ENCODE measurements at places on chromosomes 12 and 14.

GRCh38 chr12:129067491-129067890, 214.2 kb downstream of the GLT1D1 start:
- no peak for DNase-seq

- DNase-seq = no peak
Observed at GRCh38 chr12:41532072-41532471, 344.0 kb downstream of the PDZRN4 start.

DNA sequence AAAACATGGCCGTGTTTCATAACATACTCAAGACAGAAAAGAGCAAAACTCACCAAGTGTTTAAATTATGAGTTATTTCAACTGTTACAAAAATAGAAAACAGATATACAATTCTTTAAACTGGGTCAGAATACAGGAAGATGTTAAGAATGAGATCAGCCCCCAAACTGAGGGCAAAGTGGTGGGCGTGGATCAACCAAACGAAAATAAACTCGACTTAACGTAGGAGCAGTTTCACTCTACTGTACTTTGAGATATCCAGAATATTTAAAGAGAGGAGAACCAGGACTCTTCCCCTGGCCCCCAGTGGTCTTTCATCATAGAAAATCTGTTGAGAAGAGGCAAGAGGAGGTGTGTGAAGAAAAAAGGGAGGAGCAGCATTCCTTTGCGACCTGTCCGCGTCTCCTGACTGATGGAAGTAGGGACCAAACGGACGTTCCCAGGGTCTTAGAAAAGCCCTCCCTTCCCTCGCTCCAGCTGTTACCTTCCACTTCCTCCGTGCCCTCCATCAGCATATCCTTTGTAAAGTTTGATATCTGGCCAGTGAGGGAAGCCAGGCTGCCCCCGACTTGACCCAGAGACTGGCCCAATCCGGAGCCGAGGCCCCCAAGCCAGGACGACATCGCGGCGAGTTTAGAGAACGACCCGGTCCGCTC, 668 bp downstream of the TRIP11 start:
- DNase-seq = no peak

DNA sequence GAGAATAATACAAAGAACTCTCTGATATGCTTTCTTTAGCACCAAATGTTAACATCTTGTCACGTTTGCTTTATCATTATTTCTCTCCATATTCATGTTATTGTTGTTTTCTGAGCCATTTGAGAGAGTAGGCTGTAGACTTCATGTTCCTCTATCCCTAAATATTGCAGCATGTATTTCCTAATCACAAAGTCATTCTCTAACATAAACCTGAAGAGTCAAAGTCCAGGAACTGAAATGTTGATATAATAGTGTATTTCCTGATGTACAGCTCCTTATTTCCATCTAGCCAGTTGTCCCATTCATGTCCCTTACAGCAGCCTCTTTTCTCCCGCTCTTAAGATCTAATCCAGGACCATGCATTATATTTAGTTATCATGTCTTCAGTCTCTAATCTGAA, 72.8 kb downstream of the SPATS2 start:
- no peak for DNase-seq

DNA sequence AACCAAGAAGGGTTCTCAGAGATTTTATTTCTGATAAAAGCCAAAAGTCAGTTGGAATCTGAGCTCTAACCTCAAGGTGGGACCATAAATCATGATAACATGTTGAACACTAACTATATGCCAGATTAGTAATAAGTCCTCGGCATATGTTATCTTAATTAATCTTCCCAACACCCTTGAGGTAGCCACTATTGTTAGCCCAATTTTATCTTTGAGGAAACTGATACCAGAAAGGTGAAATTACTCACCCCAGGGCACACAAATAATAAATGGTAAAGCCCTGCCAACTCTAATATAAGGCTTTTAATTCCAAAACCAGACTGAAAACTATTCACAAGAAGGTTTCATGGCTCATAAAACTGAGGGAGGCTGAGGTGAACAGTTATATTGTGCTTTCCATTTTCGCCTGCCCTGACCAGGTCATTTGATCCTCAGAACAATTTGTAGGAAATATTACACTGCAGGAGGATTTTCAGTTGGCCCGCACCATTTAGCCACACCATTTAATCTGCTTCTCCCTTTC, 16.1 kb upstream of the NUAK1 start:
- no peak for DNase-seq

GRCh38 chr14:74562515-74563232, 49.4 kb downstream of the LTBP2 start:
- DNase-seq = no peak

- no peak for DNase-seq
Observed at GRCh38 chr14:98928418-98928817, 343.6 kb downstream of the BCL11B start.

- DNase-seq = no peak
Observed at GRCh38 chr12:65911321-65911720, 87.0 kb downstream of the HMGA2 start.

DNA sequence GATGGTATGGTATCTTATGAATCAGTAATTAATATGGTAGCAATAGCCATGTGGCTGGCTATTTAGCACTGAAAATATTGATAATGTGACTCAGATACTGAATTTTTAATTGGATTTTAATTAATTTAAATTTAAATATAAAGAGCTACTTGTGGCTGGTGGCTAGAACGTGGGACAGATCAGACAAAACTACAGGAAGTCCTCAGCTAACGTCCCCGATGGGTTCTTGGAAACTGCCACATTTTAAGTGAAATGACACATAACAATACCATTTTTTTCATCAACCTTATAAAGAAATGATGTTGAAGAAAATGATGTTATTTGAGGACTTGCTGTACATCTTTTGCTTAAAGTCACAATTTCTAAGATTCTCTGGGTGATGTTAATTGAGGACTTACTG, 138.1 kb upstream of the FLRT2 start:
- no peak for DNase-seq

- DNase-seq = no peak
Observed at GRCh38 chr12:128797119-128798118, 26.3 kb downstream of the SLC15A4 start.

DNA sequence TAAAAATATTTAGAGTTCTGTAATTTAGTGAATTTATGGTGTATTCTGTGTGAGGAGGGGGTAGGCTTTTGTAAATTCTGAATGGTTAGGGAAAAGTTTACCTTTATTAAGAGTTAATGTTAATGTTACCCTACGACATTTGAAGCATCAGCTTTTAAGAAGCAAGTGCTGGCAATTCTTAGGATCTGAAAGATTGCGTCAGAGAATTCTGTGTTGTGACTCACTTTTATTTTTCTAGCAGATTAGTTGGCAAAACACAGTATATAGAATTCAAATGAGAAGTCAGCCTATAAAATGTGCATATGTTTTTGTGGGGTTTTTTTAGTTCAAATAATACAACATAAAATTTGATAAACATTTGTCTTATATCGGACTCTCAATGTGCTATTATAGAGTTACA, 97.6 kb downstream of the RAD52 start:
- DNase-seq = no peak

- no peak for DNase-seq
Observed at GRCh38 chr12:18461758-18462157, 200.4 kb downstream of the PIK3C2G start.

DNA sequence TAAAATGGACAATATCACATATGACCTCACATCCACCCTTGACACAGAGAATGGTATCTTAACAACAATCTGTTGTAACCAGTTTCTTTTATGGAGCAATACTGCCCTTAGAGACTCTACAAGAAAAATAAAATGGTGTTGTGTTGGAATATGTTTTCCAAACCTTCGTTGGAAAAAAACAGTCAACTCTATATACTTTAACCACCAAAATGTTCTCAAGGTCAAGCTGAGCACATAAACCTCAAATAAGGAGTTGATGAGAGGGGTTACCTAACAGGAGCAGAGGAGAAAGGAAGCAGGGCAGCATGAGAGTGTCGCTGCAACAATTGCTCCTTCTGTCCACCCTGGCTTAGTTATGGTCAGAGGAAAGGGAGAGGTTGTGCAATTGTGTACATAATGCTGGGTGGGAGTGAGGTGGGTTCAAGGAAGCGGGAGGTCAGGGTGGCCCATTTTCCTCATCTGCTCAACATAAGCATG, 179.2 kb upstream of the BMP4 start:
- DNase-seq = no peak

- DNase-seq = no peak
Observed at GRCh38 chr12:69653703-69654102, 43.0 kb upstream of the LRRC10 start.

DNA sequence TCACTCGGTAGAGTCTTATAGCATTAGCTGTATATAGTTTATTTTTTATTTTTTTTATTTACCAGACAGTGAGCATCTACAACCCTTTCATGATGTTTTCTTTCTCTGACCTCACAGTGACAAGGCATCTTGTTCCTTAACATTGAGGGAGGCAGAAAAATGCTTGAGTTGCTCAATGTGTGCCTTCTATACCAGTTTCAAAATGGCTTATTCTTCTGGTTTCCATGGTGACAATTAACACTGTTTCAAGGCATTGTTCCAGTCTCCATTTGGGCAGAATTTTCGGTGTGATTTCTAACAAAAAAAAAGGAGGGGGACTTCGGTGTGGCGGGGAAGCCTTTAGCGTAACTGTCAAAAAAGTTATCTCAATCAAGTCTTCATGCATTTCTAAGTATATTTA, 209.7 kb upstream of the NPAS3 start:
- DNase-seq = no peak

GRCh38 chr12:130124605-130125244, 37.5 kb upstream of the FZD10 start:
- DNase-seq = no peak

GRCh38 chr12:120710805-120711296, 593 bp downstream of the UNC119B start:
- peak; percentile 28 for DNase-seq

DNA sequence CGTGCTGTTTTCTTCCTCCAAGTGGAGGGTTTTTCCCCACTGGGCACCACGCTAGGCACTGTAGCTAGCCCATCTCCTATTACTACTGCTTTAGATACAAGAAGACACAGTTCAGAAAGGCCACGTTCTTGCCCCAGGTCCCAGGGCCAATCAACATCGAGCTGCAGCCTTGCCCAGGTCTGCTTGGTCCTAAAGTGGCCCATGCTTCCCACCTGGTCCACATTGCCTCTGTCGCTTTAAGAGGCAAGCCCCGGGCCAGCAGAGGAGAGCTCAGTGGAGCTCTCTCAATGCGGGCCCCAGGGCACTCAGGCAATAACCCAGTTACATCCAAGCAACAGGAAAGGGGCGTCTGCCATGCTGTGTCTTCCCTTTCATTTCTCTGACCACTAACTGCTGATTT, 148.1 kb downstream of the CALM1 start:
- no peak for DNase-seq

DNA sequence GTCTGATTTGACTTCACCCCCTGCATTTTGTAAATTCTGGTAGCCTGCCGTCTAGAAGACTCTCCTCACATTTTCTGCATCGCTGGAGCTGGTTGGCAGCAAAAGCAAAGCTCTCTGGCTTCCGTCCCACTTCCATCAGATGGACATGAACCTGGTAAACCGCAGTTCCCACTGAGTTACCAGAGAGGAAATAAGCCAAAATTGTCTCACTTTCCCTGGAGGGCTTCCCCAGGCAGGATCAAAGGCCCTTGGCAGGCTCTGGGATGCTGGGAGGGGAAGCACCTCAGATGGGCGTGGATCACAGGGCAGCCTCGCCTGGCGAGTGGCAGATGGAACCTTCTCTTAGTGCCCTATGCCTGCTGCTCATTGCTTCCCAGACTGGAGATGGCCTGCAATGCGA, 243.5 kb downstream of the TMEM132C start:
- no peak for DNase-seq

- DNase-seq = no peak
Observed at GRCh38 chr14:30569903-30570226, 10.9 kb downstream of the G2E3 start.

DNA sequence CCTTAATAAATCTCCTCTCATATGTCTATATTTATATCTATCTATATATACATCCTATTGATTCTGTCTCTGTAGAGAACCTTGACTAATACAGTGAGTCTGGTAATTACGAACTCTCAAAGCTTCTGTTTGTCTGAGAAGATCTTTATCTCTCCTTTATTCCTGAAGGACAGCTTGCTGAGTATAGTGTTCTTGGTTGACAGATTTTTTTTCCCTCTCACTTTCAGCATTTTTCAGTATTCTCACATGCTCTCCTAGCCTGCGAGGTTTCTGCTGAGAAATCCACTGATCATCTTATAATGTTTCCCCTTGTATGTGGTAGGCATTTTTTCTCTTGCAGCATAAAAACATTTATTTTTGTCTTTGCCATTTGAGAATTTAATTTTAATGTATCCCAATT, 67.1 kb downstream of the GPHN start:
- no peak for DNase-seq
